ENCODE measurements at places on chromosomes 5 and 9.

- DNase-seq = no peak
Observed at GRCh38 chr9:104944871-104945270, 16.9 kb upstream of the ABCA1 start.

DNA sequence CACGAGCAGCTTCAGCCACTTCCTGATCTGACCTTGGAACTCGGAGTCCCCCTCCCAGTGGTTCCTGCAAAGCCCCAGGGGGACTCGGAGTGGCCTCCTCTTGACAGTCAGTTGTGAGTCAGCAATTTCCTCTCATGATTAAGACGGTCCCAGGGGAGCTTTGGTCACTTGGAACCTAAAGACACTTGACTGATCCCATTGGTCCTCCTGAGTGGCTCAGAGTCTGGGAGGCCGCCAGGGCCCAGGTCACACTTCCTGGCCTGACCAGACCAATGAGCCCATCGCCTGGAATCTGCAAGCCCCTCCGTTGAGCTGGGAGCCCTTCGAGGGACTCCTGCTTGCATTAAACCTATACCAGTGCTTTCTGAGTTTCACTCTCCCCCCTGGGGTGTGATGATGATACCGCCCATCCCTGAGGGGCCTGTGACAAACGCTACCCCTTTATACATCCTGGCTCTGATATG, 29.1 kb downstream of the TSPAN17 start:
- no peak for DNase-seq

DNA sequence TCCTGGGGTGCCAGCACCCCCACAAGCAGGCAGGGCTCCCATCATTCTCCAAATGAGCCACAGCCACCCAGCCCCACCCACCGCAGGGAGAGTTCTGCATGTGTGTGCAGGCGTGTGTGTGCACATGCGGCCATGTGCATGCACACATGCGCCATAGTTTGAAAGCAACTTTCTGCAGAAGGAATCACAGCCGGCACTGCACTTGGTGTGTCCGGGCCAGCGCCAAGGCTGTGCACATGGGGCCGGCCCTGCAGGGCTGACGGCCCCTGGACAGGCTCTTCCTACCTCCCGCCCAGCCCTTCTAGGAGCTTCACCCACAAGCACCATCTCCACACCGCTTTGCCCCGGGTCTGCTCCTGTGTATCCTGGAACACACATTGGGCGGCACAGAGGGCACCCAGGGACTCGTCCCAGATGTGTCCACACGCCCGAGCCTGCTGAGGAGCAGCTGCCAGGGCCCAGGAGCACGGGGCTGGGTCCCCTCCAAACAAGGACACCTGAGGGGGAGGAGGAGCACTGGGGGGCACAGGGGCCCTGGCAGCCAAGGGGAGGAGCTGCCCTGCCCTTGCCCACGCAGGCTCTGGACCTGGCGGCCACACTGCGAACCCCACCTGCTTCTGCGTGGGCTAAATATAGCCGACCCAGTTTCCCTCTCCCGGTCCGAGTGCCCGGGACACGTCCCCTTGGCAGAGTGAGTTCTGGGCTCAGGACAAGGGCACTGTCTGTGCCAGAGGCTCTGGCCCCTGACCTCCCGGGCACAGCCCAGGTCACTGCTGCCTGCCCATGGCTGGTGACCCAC, 19.1 kb downstream of the TPPP start:
- DNase-seq = no peak

DNA sequence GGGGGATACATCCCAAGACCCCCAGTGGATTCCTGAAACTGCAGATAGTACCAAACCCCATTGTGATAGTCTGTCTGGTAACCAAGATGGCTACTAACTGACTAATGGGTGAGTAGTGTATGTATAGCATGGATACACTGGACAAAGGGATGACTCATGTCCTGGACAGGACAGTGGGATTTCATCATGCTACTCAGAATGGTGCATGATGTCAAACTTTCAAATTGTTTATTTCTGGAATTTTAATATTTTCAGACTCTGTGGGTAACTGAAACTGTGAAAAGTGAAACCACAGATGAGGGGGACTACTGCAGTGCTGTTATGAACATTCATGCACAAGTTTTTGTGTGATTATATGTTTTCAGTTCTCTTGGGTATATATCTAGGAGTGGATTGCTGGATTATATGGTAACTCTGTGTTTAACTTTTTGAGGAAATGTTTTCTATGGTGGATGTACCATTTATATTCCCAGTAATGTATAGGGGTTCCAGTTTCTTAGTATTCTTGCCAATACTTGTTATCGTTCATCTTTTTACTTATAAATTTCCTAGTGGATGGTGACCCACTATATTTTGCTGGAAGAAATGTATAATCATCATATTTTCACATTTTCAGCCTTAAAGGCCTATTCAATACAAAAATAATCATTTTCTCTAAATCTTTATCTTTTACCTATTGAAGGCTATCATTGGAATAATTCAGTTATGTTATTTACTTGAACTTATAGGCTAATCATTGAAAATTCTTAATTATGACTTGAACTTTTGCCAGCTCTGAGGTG, 140.9 kb downstream of the NR3C1 start:
- DNase-seq = no peak

GRCh38 chr5:152631221-152631620, 226.1 kb upstream of the NMUR2 start:
- no peak for DNase-seq

DNA sequence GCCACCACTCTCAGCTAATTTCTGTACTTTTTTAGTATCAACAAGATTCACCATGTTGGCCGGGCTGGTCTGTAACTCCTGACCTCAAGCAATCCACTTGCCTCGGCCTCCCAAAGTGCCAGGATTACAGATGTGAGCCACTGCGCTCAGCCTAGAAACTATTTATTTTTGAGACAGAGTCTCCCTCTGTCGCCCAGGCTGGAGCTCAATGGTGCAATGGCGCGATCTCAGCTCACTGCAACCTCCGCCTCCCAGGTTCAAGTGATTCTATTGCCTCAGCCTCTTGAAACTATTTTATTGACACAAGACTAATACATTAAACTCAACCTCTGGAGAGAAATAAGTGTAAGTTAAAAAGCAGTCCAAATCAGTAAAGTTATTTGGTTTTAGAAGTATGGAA, 34.0 kb downstream of the IL6ST start:
- no peak for DNase-seq

GRCh38 chr5:22070186-22070728, 782.9 kb downstream of the CDH12 start:
- DNase-seq = peak; percentile 98

- no peak for DNase-seq
Observed at GRCh38 chr5:172956936-172957335, 2.3 kb upstream of the RPL26L1 start.

GRCh38 chr5:176500511-176500910, 36.7 kb downstream of the RNF44 start:
- DNase-seq = no peak

All from NCI-H748 treated with DMSO at 0.1 percent for 48 hours (cell line).